Prostate gland (tissue), 2 donors: ENCODE measurements at places on chromosomes 2 and 18. TPM values are rescaled to one million over a fixed set of nuclear protein-coding genes. Genes with fewer than 3 reads are reported as not detected.

Gene FZD7
- total RNA-seq: 26.1 TPM

GRCh38 chr18:62388855-62389760 lies 64.0 kb downstream of the TNFRSF11A start:
- DNase-seq: no peak

GRCh38 chr2:48209214-48209885 lies 303.1 kb upstream of the FBXO11 start:
- no peak for DNase-seq

- no peak for DNase-seq
Measured at GRCh38 chr2:30545875-30546274, 98.8 kb downstream of the LCLAT1 start.

- no peak for DNase-seq
Measured at GRCh38 chr2:44267796-44268648, 7.3 kb upstream of the SLC3A1 start.

DNA sequence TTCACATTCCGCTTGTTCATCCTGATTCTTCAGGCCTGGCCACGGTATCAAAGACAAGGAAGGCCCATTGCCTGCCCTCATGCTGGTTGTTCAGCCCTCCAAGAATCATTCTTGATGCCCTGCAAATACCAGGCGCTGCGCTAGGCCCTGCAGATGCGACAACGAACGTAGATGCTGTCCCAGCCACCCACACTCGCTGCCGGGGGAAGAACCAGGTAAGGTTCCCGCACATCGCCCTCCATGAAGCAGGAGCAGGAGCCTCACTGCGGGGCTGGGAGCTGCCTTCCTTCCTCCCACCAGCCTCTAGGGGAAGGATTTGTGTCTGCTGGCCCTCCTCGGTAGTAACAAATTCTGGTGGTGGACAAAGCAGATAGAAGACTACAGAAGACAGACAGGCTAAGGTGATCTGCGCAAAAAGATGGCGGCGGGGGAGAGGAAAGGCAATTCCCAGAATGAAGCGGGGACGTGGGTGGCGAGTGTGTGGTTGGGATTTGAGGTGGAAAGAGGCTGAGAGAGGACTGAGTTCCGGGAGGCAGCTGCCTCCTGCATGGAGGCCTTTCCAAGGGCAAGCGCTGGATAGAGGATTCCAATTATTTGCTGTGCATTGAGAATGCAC lies 19.8 kb upstream of the GPR55 start:
- no peak for DNase-seq

Gene DSG4
- total RNA-seq: 0.05 TPM

- DNase-seq: no peak
Measured at GRCh38 chr2:18208956-18209355, 330.5 kb downstream of the KCNS3 start.

DNA sequence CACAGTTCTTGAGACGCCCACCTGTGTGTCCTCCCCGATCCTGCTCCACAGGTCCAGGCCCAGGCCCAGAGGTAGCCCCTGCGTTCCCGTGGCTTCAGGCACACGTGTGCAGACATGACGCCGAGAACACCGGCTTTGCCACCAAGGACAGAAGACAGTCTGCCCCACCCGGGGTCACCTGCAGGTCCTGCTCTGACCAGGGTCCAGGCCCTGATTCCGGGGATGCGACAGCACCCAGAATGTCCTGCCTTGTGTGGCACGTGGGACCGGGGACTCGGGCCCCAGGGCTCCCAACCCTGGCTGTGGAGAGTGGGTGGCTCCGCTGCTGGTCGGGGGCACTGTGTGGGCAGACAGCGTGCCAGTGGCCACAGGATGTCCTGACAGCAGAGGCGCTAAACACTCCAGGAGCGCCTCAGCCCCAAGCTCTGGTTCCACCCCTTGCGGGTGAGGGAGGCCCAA lies 36.9 kb downstream of the ADI1 start:
- no peak for DNase-seq

GRCh38 chr2:23619941-23620340 lies 235.0 kb downstream of the KLHL29 start:
- no peak for DNase-seq

- DNase-seq: no peak
Measured at GRCh38 chr2:177359836-177360595, 32.6 kb upstream of the AGPS start.

DNA sequence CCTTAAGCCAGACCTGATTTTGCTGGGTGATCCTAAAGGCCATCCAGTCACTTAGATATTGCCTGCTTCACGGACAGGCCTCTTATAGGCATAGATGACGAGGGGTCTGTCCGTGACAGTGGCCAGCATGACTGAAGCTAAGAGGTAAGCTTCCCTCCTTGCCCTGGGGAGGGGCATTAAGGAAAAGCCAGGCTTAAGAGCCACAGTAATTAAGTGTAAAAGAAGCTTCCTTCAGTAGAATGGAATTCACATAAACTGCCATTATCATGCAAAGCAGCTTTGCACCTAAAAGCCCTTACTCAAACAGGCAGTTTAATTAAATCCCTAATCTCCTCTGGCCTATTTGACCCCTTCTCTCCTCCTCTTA lies 99.4 kb upstream of the PKDCC start:
- no peak for DNase-seq
